ENCODE measurements at places on chromosomes 16 and 17.

DNA sequence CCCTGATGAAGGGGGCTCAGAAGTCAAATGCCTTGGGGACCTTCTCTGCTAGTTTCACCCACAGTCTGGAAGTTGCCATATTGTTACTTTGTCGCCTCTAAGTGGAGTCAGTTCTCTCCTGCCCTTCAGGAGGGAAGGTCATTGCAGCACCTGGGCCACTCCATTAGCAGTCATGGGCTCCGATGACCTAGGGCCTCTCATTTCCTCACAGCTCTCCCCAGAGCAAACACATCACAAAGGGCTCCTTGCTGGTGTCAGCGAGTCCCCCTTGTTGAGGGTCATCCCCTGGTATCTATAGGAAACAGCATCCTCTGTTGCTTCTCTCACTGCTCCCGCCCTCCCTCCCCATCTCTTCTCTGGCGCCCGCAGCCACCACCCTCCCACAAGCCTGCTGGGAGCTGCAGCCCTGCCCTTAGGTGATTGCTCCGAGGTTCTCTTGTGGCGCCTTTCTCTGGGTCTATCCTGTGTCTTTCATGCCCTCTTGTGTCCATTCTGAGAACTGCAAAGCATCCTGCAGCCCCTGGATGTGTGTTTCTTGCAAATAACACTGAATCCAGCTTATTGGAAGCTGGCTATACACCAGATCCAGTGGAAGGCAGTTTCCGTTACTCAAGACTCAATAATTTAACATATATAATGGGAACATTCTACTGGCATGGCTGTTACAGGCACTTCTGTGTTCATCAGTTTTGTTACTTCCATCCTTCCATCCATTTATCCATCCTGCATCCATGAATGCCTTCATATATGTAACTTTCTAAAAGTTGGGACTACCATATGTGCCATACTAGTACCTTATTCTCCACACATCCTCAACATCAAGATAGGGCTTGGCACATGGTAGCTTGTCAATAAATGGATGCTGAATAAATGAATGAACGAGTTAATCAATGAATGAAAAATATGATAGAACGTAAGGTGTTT lies 21.2 kb downstream of the PDILT start:
- DNase-seq, result peak; percentile 43

- DNase-seq, result no peak
Measured at GRCh38 chr17:62981933-62982332, 15.9 kb downstream of the TANC2 start.

DNA sequence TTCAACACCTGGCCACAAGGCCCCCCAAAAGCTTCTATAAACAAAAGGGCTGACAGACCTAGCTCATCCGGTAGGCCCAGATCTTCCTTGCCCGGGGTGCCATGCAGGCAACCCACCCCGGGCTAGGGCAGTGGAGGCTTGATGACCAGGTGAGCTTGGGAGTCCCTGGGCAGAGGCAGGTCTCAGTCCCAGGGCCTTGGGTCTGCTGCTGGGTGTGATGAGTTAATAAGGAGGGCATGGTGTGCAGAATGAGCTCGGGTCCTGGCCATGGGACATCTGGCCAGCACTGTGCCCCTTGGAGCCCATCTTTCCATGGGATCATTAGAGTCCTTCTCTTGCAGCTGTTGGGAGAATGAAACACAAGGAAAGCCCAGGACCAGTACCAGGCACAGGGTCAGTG lies 20.2 kb upstream of the MPRIP start:
- no peak for DNase-seq

DNA sequence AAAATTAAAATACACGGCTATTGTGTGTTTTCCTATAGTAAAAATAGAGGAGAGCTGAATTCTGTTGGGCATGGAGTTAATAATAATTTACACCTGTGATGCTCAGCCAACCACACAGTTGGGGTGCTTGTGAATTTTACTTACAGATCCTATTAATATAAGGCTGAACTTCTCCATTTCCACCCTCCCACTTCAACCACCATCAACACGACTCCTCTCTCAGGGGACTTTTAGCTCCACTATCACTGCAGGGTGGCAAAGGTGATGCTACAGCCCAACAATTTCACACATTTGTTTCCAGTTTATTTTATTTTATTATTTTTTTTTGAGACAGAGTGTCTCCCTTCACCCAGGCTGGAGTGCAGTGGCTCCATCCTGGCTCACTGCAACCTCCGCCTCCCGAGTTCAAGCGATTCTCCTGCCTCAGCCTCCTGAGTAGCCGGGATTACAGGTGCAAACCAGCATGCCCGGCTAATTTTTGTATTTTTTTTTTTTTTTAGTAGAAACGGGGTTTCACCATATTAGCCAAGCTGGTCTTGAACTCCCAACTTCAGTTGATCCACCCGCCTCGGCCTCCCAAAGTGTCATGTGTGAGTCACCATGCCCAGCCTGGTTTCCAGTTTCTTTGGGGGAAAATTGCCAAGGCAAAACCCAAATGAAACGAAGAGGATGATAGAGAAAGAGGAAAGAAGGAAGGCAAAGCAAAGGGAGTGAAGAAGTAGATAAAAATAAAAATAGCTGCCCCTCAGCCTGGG lies 57.9 kb downstream of the GNA13 start:
- no peak for DNase-seq

GRCh38 chr17:13776027-13776551 lies 174.4 kb upstream of the HS3ST3A1 start:
- DNase-seq, result no peak

GRCh38 chr16:12819126-12820117 lies 15.7 kb upstream of the CPPED1 start:
- DNase-seq, result peak; percentile 16

Data from NCI-H748 treated with DMSO at 0.1 percent for 48 hours (cell line).